Posterior vena cava (tissue), 2 donors: ENCODE measurements at places on chromosomes 6 and 20. TPM values are rescaled to one million over a fixed set of nuclear protein-coding genes. Genes with fewer than 3 reads are reported as not detected.

- no peak for DNase-seq
Observed at GRCh38 chr6:125773387-125774341, 17.1 kb upstream of the NCOA7 start.

DNA sequence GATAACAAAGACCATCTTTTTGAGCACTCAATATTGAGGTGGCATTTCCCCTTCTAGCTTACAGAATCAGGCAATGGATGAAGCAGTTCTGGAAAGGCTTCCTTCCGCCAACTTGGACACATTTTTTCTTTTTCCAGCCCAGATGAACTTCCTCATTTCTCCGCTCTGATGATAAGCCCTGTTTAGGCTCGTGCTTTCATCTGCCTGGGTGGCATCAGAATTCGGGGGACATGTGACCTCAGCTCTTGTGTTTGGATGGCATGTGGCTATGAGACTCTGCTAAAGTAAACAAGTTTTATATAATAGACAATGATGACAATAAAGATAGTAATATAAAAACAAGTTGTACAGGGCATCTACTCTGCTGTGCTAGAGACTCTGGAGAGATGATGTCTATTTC, 796.7 kb downstream of the DHX35 start:
- no peak for DNase-seq

DNA sequence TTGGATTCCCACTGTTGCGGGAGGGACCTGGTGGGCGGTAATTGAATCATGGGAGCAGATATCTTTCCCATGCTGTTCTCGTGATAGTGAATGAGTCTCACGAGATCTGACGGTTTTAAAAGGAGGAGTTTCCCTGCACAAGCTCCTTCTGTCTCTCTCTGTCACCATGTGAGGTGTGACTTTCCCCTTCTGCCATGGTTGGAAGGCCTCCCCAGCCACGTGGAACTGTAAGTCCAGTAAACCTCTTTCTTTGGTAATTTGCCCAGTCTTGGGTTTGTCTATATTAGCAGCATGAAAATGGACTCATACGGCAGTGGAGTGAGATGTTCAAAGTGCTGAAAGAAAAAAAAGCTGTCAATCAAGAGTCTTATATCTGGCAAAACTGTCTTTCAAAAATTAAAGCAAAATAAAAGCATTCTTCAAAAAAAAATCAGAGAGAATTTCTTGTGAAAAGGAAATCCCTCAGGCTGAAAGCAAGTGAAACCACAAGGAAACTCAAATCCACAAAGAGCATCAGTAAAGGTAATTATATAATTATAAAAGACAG, 15.5 kb upstream of the KIF25 start:
- DNase-seq: no peak

DNA sequence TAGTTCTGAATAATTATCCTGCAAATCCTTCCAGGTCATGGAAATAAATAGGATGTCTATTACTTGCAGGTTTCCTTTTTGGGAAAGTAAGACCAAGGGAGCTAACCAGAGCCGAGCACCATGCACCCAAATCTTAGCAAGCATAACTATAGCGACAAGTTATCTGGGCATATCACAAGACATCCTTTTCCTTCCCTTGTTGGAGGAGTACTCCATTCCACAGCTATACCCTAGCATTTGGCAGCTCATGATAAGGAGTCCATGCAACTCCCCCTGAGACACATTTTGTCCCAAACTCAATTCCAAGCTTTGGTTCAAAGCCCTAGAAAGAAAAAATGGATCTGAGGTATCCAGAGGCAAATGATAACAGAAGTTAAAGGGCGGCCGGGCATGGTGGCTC, 16.5 kb upstream of the ASCC3 start:
- DNase-seq: no peak

GRCh38 chr6:123805921-123806320, 2.3 kb downstream of the NKAIN2 start:
- no peak for DNase-seq

DNA sequence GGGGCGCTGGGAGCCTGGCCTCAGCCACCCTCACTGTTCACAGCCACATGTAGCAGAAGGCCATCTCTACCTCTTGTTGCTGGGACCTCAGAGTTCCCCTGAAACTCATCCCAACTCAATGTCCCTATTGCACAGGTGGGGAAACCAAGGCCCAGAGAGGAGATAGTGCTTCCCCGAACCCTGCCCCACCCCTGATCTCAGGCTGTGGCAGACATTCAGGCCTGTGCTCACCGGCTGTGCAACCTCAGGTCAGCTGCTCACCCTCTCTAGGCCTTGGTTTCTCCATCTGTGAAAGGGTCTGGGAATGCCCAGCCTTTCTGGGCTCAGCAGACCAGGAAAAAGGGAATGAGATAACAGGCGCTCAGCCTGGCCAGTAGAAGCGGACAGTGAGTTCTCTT, 6.4 kb upstream of the SLC52A3 start:
- DNase-seq: no peak

DNA sequence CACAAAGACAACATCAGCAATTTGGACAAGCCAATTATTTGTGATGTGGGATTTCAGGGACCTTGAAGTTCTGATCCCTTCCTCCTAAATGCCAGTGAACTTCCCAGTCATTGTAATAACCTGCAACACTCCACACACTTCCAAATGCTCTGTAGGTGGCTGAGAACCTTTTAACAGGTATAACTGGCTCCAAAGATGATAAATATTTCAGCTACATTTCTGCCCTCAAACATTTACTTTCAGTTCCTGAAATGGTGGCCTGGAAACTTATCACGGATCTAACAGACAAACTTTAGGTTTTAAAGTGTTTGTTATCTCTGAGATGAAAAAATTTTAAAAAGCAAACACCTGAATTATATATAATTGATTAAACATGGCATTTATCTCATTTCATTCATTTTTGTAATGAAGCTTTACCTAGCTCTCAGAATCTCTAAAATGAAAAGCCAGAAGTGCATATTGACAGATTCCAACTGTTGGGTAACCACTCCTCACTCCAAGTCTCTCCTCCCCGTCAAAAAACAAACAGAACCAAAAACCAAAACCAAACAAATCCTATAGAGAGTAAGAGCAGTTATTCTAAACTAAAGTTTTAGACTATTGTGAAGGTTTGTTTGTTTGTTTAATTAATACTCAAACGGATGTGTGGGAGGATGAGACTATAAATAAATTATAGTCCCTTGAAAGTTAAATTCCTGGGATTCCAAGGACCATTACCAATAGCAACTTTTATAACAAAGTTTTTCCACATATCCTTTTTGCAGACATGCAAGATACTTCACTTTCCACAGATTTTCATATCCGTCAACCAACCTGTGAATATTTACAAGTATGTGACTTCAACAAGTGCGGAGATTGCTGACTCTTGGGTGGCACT, 12.4 kb upstream of the KIAA0408 start:
- DNase-seq: no peak

- no peak for DNase-seq
Observed at GRCh38 chr20:48007351-48007750, 222.1 kb upstream of the SULF2 start.

DNA sequence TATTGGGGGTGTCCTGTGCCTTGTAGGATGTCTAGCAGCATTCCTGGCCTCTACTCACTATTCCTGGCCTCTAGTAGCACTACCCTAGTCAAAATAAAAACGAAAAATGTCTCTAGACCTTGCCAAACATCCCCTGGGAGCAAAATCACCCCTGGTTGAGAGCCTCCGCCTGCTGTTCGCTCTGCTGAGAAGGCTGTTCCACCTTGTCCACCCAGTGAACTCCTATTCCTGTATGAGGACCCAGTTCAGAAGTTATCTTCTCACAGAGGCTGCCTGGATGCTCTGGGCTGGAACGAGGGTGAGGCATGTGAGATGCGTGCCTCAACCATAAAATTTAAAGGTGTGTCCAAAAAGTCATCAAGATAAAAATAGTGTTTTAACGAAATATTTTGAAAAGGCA, 101.9 kb downstream of the TOX2 start:
- DNase-seq: no peak

DNA sequence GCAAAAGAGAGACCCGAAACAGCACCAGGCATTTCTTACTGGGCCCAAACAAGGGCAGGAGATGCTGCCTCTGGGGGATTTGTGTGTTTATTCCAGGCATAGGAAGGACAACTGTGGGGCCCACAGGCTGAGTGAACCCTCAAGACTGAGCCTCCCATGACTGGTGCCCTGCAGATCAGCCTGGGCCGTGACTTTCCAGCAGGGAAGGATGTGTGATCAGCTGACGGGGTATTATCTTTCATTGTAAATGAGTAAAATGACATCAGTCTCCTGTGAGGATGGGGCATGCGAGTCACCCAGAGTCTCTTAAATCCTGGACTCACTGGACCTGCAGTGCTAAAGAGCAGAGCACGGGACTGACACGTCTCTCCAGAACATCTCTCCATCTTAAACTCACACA, 3.9 kb upstream of the TEAD3 start:
- DNase-seq: no peak

DNA sequence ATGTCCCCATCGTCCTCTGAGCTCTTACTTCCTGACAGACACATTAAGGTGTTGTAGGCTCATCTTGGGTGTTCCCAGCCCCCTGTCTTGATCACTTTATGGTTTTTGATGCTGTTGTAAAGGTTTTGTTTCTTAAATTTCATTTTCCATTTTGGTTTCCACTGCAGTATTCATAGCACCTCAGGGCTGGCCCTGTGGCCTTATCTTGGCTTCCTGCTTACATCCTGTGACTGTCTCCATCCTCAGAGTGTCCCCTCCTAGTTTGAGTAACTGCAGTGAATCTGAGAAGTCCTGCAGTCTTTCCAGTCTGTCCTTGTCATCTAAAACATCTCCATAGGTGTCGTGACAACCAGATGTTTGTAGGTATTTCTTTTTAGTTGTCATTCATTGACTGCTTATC, 50.9 kb downstream of the JARID2 start:
- DNase-seq: no peak

Gene GATA5
- 6.8 TPM for total RNA-seq

Gene HMGN3
- 33.3 TPM for total RNA-seq

Gene ABHD16A
- 39.4 TPM for total RNA-seq

Gene NRSN1
- not detected for total RNA-seq

Gene CLDN20
- total RNA-seq: not detected

Gene RNF39
- total RNA-seq: not detected
